ENCODE measurements at places on chromosomes 1 and 21.
A peak's percentile ranks its signal among the peaks of the same experiment; 100 is the strongest.

- no peaks in the 10 kb centered on the region for H3K27me3 ChIP-seq
- no peaks in the 10 kb centered on the region for H3K36me3 ChIP-seq
- no peaks in the 10 kb centered on the region for H3K4me1 ChIP-seq
- H3K27ac ChIP-seq = no peak overlapping the region
- no peak for DNase-seq
- no peak overlapping the region for H3K4me3 ChIP-seq
Observed at GRCh38 chr1:231487910-231488309, 40.6 kb upstream of the TSNAX start.

DNA sequence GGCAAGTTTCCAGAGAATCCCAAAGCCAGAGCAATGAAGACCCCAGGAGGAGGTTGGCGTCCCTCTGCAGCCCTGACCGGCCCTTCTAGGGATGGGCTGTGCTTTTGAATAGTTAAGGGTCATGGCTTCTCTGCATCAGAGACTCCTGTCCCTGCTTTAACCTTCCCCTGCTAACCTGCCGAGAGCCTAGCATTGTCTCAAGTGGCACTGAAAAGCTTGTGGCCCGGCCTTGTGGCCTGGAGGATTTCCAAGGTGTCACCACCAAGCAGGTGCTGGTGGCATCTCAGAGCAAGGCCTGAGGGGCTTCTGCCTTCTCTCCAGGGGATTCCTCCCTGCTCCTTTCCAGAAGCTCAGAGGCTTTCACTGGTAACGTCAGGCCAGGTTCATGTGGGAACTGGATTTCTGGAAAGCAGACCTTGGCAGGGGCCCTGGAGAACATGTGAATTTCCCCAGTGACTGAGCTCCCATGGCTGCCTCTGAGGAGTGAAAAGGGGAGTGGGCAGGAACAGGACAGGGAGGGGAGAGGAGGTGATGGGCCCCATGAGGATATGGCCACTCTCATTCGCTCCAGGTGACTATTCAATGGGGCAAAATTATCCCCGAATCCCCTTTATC is 409.9 kb downstream of the PTPRU start:
- no peak overlapping the region for H3K27ac ChIP-seq
- no peak overlapping the region for H3K4me3 ChIP-seq
- H3K36me3 ChIP-seq = no peaks in the 10 kb centered on the region
- no peak for DNase-seq
- no peaks in the 10 kb centered on the region for H3K27me3 ChIP-seq

- no peaks in the 10 kb centered on the region for H3K27me3 ChIP-seq
- H3K27ac ChIP-seq = no peak overlapping the region
- H3K4me3 ChIP-seq = no peak overlapping the region
- H3K4me1 ChIP-seq = peaks cover 13% of the 10 kb centered on the region
- DNase-seq = no peak
- H3K36me3 ChIP-seq = no peaks in the 10 kb centered on the region
Observed at GRCh38 chr1:244160455-244161235, 109.6 kb downstream of the ZBTB18 start.

DNA sequence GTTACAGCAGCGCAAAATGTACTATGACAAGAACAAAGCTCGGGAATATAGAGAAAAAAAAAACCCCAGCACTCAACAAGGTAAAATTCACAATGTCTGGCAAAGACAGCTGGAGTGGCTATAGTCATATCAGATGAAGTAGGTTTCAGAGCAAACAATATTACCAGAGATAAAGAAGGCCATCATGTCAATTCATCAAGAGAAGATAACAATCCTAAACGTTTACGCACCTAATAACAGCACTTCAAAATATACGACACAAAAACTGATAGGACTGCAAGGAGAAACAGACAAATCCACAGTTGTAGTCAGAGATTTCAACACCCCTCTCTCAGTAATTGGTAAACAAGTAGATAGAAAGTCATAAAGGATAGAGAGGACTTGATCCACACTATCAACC is 455.2 kb downstream of the PTPRU start:
- no peak overlapping the region for H3K27ac ChIP-seq
- H3K4me1 ChIP-seq = peaks cover 10% of the 10 kb centered on the region
- H3K36me3 ChIP-seq = no peaks in the 10 kb centered on the region
- H3K27me3 ChIP-seq = peaks cover 57% of the 10 kb centered on the region
- H3K4me3 ChIP-seq = no peak overlapping the region
- DNase-seq = no peak

- H3K27ac ChIP-seq = no peak overlapping the region
- H3K36me3 ChIP-seq = no peaks in the 10 kb centered on the region
- H3K4me1 ChIP-seq = no peaks in the 10 kb centered on the region
- no peaks in the 10 kb centered on the region for H3K27me3 ChIP-seq
- no peak for DNase-seq
- no peak overlapping the region for H3K4me3 ChIP-seq
Observed at GRCh38 chr1:161241682-161242081, 3.7 kb upstream of the NR1I3 start.

- H3K27ac ChIP-seq = peak overlapping the region; percentile 99
- no peaks in the 10 kb centered on the region for H3K36me3 ChIP-seq
- no peaks in the 10 kb centered on the region for H3K27me3 ChIP-seq
Observed at GRCh38 chr1:35931446-35932157, 697 bp downstream of the AGO3 start.

- H3K27me3 ChIP-seq = no peaks in the 10 kb centered on the region
- peaks cover 55% of the 10 kb centered on the region for H3K36me3 ChIP-seq
- no peak overlapping the region for H3K27ac ChIP-seq
- no peak overlapping the region for H3K4me3 ChIP-seq
- H3K4me1 ChIP-seq = no peaks in the 10 kb centered on the region
- DNase-seq = no peak
Observed at GRCh38 chr1:171794085-171794484, 12.6 kb downstream of the METTL13 start.

DNA sequence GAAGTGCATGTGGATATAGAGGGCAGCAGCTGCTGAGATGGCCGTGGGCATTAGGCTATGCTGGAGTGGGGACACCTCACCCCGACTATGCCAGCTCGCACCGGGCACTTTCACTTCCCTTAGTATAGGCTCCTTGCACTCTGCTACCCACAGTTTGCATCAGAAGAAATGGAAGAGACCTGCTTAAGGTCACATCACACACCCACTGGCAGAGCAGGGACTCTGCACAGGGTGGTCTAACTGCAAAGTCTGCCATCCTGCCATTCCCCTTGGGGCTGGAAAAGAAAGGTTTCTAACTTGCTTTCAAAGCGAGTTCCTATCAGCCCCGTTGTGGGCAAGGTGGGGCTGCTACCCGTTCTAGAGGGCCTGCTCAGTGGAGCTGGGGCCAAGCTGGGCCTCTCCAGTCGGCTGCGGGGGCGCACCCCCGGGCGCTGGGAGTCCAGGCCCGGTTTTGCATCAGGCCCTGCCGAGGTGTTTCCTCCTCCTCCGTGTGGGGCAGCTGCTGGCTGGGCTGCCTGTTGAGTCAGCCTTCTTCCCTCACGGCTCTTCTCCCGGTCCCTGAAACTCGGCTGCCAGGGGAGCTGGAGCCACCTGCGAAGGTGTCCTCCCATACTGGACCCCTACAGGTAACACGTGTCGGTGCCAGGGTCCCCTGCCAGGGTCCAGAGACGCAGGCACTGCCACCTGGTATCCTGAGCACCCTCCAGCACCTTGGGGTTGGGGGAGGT is at the start of gene SYTL1:
TSS of gene SYTL1 (plus strand) at position 498 of the 728 bp plus-strand sequence. CDS start 3,313 bp downstream, outside the sequence.
- H3K27ac ChIP-seq = peak within 1 kb of the TSS; percentile 95
- DNase-seq = peak; percentile 63
- peaks cover 24% of the 10 kb centered on the region for H3K4me1 ChIP-seq
- H3K27me3 ChIP-seq = no peaks in the 10 kb centered on the region

- no peaks in the 10 kb centered on the region for H3K36me3 ChIP-seq
- H3K27ac ChIP-seq = no peak overlapping the region
- H3K27me3 ChIP-seq = peaks cover 3% of the 10 kb centered on the region
Observed at GRCh38 chr1:203335503-203335902, 15.4 kb downstream of the FMOD start.

DNA sequence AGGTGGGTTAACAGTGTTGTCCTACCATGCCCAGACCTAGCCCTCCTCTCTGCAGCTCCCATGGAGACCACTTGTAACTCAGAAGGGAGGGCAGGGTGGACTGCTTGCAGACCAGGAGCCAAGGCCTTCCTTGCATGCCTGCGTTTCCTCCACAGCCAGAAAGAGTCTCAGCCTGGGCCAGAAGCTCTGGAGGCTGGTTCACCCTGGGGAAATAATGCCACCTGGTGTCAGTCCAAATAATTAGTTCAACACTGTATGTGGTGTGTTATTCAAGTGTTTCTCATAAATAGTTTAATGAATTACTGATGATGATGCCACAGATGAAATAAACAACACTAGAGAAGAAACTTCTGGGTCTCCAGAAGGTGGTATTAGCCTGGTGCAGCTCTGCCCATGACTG is 16.9 kb upstream of the VANGL1 start:
- no peaks in the 10 kb centered on the region for H3K36me3 ChIP-seq
- no peak overlapping the region for H3K4me3 ChIP-seq
- H3K27ac ChIP-seq = no peak overlapping the region
- no peak for DNase-seq
- H3K4me1 ChIP-seq = no peaks in the 10 kb centered on the region
- H3K27me3 ChIP-seq = no peaks in the 10 kb centered on the region

GRCh38 chr1:246571953-246572352 is 5.7 kb downstream of the CNST start:
- no peak overlapping the region for H3K27ac ChIP-seq
- H3K4me1 ChIP-seq = peaks cover 7% of the 10 kb centered on the region
- H3K4me3 ChIP-seq = no peak overlapping the region
- H3K27me3 ChIP-seq = no peaks in the 10 kb centered on the region
- no peak for DNase-seq
- H3K36me3 ChIP-seq = no peaks in the 10 kb centered on the region

GRCh38 chr1:41414296-41414695 is 53.1 kb downstream of the FOXO6 start:
- H3K27ac ChIP-seq = no peak overlapping the region
- H3K27me3 ChIP-seq = peaks cover under 1% of the 10 kb centered on the region
- no peaks in the 10 kb centered on the region for H3K36me3 ChIP-seq
- no peak for DNase-seq

DNA sequence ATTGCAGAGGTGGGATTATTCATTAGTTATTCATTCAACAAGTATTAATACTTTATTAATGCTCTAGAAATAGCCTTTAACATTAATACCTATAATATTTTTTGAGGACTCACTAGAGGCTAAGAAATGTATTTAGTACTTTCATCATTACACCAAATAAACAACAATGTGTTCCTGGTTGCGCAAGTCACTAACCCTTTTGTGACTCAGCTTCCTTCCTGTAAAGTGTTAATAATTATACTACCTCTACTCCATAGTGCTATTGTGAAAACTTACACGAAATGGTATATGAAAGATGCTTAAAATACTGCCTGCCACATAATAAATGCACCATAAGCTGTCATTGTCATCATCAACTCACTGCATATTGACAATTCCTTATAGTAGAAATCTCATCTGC is 431.0 kb downstream of the DPYD start:
- H3K36me3 ChIP-seq = no peaks in the 10 kb centered on the region
- DNase-seq = no peak
- no peak overlapping the region for H3K4me3 ChIP-seq
- no peaks in the 10 kb centered on the region for H3K4me1 ChIP-seq
- H3K27ac ChIP-seq = no peak overlapping the region
- no peaks in the 10 kb centered on the region for H3K27me3 ChIP-seq

DNA sequence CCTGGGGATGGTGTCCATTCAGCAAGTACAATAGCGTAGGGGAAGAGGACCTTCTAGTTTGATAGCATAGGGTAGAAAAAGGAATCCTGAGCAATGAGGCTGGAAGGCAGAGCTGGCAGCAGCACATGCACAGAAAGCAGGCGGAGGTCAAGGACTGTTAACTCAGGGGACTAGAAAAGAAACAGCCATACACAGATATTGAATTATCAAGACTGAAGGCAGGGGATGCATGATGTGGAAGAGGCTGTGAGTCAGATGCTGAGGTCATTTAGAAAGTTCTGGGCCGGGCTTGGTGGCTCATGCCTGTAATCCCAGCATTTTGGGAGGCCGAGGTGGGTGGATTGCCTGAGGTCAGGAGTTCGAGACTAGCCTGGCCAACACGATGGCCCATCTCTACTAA is 65.6 kb downstream of the OPTC start:
- H3K36me3 ChIP-seq = no peaks in the 10 kb centered on the region
- no peak overlapping the region for H3K4me3 ChIP-seq
- DNase-seq = no peak
- H3K27ac ChIP-seq = no peak overlapping the region

GRCh38 chr1:220572416-220572815 is 44.5 kb downstream of the MARK1 start:
- no peak overlapping the region for H3K4me3 ChIP-seq
- no peaks in the 10 kb centered on the region for H3K36me3 ChIP-seq
- no peak for DNase-seq
- no peaks in the 10 kb centered on the region for H3K27me3 ChIP-seq

- no peaks in the 10 kb centered on the region for H3K36me3 ChIP-seq
- DNase-seq = peak; percentile 21
- H3K4me3 ChIP-seq = no peak overlapping the region
- H3K27ac ChIP-seq = no peak overlapping the region
- peaks cover 5% of the 10 kb centered on the region for H3K4me1 ChIP-seq
Observed at GRCh38 chr1:56576880-56577405, 2.4 kb downstream of the PLPP3 start.

- H3K36me3 ChIP-seq = no peaks in the 10 kb centered on the region
- no peak overlapping the region for H3K27ac ChIP-seq
- no peak for DNase-seq
- no peaks in the 10 kb centered on the region for H3K4me1 ChIP-seq
Observed at GRCh38 chr21:44988607-44989536, 49.0 kb downstream of the SLX9 start.

GRCh38 chr1:98342566-98342965 is 319.0 kb upstream of the SNX7 start:
- H3K4me3 ChIP-seq = no peak overlapping the region
- no peaks in the 10 kb centered on the region for H3K27me3 ChIP-seq
- no peak overlapping the region for H3K27ac ChIP-seq

DNA sequence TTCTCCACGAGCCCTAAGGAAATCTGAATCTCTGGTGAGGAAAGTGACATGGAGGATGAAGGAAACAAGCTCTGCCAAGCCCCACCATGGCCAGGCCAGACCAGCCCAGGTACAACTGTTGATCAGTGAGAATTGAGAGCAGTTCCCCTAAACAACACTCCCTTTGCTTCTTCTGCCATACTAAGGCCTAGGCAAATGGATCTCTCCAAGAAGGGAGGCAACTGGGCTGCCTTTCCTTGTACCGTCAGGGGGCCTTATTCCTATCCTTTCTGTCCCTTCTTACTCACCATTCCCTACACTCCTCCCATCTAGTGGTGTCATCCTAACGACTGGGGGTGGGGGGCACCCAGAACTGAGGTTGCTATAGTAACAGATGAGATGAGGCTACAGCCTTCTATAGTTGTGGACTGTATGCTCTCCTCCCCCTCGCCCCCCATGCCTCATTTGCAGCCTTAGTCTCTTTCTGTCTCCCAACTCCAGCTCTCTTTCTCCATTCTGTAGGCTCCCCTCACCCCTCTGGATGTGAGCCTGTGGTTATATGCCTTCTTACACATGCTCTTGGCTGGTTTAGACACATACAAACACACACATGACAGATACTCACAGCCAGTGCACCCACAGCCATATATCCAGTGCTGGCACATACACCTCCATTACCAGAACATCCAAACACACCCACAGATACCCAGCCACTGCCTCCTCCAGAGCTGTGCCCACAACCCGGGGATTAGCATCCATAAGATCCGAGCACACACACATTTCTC is 3.6 kb downstream of the PEA15 start:
- no peak for DNase-seq
- peaks cover 20% of the 10 kb centered on the region for H3K4me1 ChIP-seq
- H3K27ac ChIP-seq = no peak overlapping the region
- no peak overlapping the region for H3K4me3 ChIP-seq
- H3K36me3 ChIP-seq = peaks cover 21% of the 10 kb centered on the region

- peaks cover 31% of the 10 kb centered on the region for H3K36me3 ChIP-seq
- H3K4me3 ChIP-seq = peak overlapping the region; percentile 72
- H3K27me3 ChIP-seq = no peaks in the 10 kb centered on the region
- DNase-seq = no peak
- peak overlapping the region; percentile 96 for H3K27ac ChIP-seq
Observed at GRCh38 chr1:66331658-66332547, 202.1 kb upstream of the SGIP1 start.

All from HCT116 (cell line).